ENCODE measurements at places on chromosomes 13 and 19.

DNA sequence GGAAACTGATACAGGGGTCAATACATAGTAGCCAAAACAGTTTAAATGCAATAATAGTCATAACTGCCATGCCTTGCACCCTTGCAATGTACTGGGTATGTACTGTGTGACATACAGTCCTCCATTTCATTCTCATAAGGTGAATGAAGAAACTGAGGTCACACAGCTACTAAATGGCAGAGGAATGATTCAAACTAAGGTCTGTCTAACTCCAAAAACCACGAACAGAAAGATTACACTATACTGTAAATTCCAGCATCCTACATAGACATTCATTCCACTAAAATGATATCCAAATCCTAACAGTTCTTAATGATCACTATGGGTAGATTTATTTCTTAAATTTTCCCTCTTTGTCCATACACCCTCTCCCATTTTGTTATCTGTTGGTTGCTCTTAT, 238.1 kb upstream of the SERP2 start:
- no peak for DNase-seq

DNA sequence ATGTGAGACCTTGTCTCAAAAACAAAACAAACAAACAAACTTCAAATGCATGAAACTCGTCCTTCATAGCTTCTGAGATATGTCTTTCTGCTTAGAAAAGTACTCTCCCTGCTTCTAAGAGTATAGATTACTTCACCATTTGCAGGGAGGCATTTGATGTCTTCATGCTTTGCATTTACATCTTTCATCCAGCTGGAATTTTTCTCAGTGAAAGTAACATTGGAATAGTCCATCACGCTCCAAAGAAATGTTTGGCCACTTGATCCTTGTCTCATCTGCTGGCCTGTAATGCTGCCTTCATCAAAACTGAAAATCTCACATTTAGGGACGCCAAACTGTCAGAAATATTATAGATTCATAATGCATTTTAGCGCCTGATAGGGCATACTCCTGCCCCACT, 19.2 kb downstream of the PNMA8A start:
- no peak for DNase-seq

DNA sequence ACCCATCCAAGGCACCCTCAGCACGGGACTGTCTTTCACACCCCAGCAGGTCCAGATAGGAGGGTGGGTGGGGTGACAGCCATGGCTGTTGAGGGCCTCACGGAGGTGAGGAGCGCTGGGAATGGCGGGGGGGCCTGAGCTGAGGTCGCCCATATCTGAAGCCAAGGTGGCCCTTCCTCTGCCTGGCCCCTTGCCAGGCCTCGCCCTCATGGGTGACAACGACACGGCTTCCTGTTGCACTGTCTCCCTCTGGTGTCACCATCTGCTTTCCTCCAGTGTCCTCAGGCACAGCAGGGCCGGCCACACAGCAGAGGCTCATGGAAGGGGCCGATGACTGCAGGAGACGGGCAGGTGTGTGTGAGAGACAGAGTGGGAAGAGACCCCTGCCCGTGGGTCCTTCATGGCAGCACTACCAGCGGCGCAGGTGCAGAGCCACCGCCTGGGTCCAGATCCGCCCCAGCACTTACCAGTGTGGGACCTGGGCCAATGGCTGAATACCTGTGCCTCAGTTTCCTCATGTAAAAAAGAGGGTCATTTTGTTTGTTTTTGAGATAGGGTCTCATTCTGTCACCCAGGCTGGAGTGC, 8.1 kb upstream of the NKPD1 start:
- no peak for DNase-seq

DNA sequence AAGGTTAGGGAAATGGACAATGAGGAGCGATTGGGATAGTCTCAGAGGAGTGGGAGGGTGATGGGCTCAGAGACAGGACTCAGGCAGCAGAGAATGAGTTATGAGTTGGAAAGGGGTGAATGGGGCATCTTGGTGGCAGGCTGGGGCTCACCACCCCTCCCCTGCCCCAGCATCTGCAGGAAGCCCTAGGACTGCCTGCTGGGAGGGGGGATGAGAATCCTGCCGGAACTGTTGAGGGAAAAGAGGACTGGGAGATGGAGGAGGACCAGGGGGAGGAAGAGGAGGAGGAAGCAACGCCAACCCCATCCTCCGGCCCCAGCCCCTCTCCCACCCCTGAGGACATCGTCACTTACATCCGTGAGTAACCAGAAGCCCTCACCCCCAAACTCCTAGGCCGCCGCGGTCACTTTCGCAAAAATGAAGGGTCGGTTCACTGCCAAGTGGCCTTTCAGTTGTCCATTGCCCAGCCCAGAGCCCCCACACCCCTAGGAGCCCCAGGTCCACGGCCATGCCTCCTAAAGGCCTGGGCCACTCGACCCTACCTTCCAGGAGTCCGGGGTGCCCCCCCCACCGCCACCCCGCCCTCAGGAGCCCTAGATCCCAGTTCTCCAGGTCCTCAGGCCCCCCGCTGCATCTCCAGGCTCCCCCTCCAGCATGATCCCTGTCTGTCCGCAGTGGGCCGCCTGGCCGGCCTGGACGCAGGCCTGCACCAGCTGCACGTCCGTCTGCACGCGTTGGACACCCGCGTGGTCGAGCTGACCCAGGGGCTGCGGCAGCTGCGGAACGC, 764 bp downstream of the CLEC11A start:
- DNase-seq: no peak

DNA sequence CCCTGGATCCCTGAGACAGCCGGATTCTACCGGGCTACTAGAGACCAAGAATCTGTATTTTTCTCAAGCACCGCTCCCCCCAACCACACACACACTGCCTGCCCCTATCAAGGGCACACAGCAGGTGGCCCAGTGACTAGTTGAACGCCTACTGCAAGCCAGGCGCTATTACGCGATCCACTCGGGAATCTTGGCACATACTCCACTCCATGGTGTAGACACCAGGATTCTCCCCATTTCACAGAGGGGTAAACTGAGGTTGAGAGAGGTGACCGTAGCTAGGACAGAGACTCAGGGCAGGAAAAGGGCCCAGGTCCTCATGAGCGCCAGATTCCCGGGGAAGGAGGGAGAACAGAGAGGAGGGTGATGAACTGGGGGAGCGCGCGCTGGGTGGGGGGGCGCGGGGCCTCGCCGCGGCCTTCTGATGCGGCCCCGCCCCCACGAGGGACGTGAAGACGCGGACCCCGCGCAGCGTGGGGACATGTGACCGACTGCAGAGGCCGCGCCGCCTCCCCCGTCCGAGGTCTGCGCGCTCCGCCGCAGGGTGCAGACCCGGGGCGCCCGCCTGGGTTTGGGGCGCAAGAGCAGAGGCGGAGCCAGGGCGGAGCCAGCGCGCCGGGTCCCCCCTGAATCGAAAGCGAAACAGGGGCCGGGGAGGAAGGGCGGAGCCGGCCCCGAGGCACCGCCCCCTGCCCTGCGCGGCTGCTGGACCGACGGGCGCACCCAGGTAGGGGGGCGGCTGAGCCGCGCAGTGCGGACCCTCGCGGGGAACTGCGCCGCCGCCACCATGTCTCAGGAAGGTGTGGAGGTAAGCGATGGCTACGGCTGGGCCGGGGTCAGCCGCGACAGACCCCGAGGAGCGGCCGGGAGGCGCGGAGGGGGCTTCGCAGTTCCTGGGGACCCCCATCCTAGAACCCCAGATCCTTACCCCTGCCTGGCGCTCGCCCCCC, at the start of gene SHFL:
SHFL (plus strand) TSS at position 677 of the 950 bp plus-strand sequence; CDS start at position 788, 111 bp downstream.
- peak; percentile 20 for DNase-seq

DNA sequence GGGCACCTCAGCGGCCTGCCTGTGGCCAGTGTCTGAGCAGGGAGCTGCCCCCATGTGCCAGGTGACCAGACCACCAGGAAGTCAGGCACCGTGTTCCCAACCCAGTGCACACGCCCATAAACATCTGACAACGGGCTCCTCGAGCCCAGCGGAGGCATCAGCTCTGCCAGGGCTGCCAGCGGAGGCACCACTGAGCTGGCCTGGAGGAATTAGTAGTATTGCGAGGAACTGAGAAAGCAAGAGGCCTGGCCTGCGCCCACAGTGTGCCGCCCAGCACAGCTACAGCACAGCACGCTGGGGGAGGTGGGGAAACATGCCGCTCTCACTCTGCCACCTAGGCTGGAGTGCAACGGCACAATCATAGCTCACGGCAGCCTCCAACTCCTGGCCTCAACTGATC, 44.6 kb downstream of the ANKRD27 start:
- DNase-seq: no peak

GRCh38 chr19:40357640-40358039, 9.1 kb downstream of the PLD3 start:
- DNase-seq: no peak

DNA sequence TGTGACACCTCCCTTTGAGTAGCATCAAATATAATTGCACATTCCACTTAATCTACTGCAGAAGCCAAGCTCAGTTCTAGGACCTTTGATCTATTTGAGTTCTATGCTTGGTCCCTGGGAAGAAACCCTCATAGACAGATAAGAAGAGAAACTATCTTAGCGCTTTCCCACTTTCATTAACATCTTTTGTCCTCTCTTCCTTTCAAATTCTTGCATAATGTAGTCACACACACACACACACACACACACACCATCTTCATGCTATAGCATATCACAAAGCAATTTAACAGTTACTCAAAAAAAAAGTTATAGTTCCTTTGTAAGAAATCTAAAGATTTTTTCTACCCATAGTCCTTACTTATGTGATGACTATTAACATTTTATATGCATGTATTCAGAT, 735.9 kb upstream of the PCDH9 start:
- no peak for DNase-seq

DNA sequence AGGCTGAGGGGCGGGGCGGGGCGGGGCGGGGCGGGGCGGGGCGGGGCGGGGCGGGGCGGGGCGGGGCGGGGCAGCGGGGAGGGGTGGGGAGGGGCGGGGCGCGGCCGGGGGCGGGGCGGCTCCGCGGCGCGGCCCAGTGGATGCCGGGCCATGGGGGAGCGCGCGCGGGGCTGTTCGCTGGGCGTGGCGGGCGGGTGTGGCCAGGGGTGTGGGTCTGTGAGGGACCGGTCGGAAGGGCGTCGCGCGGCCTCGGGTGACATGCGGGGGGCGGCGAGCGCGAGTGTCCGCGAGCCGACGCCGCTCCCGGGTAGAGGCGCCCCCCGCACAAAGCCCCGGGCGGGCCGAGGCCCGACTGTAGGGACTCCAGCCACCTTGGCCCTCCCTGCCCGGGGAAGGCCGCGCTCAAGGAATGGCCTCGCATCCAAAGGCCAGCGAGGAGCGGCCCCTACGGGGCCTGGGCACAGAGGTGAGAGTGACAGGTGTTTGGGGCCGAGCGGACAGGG, at the start of gene ZFP28:
ZFP28 (plus strand) TSS at position 188 of the 503 bp plus-strand sequence; CDS start at position 259, 71 bp downstream.
- no peak for DNase-seq

- DNase-seq: peak; percentile 83
These were observed 3.3 kb upstream of the TM6SF2 start for GRCh38 chr19:19276386-19276785.

GRCh38 chr13:113061796-113062425, 43.7 kb upstream of the F7 start:
- no peak for DNase-seq

GRCh38 chr19:7907122-7907521, 3.4 kb downstream of the MAP2K7 start:
- no peak for DNase-seq

DNA sequence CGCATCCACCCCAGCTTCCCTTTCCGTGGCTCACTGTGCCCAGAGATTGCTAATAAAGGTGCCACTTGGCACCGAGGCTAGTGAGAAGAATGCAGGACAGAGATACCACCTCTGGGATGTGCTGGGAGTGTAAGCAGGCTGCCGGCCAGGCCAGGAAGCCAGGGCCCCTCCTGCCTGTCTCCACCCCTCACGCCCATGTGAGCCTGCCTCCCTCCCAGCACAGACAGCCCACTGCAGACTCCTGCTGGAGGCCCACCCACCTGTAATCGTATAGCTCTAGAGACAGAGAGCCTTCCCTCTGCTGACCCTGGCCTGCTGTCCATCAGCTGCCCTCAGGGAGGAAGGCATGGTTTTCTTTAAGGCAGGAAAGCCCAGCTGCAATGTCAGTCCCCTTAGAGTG, 13.9 kb downstream of the VSTM2B start:
- DNase-seq: no peak

GRCh38 chr13:77650409-77650808, 47.1 kb upstream of the SLAIN1 start:
- DNase-seq: no peak

GRCh38 chr13:23966691-23967615, 69.7 kb upstream of the C1QTNF9B start:
- DNase-seq: no peak

DNA sequence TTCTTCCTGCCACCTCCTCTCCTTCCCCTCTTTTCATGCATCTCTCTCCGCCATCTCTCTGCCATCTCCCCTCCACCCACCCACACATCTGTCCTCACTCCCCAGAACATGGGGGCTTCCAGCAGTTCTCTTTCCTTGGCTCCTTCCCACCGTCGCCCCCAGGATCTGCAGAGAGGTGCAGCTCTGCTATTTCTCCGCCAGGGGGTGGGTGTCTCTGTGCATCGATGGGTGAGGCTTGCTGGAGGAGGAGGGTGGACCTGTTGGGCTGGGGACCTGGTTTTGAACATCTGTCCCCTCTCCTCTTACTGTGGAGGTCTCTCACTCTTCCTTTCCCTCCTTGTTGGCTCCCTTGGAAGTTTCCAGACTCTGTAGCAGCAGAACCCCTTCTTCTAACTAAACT, 51.7 kb downstream of the MYH14 start:
- DNase-seq: no peak

- DNase-seq: no peak
These were observed 82.5 kb downstream of the DHRS12 start for GRCh38 chr13:51721496-51721895.

GRCh38 chr13:68168448-68168847, 938.3 kb upstream of the PCDH9 start:
- DNase-seq: no peak

DNA sequence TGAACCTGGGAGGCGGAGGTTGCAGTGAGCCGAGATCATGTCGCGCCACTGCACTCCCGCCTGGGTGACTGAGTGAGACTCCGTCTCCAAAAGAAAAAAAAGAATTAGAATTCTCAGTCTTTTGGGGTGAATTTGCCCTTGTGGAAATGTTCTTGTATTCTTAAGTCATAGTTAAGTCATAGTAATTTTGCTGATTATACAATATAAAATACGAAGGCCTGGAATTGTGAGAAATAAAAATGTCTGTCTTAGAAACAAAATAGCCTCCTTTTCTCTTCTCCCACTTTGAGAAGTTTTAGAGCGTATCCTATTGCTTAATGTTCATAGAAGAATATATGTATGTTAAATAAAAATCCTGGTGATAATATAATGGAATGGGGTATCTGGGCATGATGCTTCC, 18.1 kb downstream of the SUGT1 start:
- no peak for DNase-seq

DNA sequence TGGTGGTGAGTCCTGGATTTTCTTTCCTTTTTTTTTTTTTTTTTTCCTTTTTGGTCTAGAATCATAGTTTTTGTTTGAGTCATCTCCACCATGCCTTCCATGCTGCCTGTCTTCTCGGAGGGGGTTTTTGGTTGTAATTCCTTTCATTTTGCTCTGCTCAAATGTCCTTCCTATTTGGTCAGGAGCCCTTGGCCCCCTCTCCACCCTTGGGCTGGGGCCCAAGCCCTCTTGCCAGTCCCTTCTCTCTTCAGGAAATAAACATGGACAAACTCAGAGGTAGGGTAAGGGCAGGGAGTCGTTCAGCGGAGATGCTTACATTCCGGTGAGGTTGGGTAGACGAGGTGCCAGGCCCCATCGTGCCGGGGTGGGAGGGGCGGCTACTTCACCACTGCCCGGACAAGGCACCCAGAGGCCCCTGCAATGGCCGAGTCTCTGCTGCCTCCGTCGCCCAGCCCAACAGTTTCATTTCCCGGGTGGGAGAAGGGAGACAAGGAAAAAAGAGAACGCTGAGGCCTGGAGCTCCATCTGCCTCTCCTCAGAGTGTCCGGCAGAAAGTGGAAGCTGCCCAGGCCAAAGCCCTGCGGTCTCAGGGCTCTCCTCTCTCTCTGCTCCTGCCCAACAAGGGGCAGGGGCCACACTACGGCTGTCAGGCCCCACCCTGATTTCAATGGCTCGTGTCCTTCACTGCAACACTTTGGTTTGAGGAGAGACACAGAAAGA, 12.7 kb downstream of the ZNF574 start:
- DNase-seq: peak; percentile 50
